ENCODE measurements at places on chromosomes 6 and 20.

DNA sequence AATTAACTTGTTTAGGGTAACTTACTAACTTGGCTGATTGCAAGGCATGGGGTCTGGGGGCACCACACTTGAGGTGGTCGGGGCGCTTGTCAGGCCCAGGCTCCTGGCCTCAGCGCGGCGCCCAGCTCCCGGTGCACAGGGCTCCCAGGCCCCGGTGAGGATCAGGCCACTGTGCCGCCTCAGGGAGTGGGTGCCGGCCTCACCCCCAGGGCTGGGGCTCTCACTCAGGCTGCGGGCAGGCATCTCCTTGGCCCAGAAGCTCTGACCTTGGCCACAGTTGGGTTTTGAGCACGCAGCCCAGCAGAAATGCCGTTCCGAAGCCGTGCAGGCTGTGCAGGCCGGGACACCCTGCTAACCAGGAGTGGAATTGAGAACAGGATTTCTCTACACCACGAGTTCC is 37.8 kb upstream of the BHLHE23 start:
- DNase-seq, result no peak

- DNase-seq, result peak; percentile 26
These were observed 862 bp upstream of the SOBP start for GRCh38 chr6:107488875-107489635.

DNA sequence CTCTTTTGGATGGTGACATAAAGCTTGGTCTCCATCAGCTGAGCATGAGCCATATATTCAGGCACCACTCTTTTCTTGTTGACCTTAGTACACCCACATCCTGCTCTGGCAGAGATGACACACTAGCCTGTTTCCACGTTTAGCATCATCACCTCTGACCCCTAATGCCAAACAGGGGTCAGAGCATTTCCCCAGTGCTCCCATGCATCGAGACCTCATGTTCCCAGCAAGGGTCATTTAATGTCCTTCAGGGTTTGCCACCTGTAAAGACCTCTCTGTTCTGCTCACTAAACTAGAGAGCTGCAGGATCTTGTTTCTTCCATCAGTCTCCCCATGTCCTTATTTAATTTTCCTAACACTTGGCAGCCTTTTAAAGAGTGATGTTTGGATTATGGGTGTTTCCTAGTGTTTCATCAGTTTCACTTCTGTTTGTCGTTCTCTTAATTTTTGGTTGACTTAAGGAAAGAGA is 97.5 kb downstream of the AIG1 start:
- DNase-seq, result no peak

GRCh38 chr6:161076181-161076677 is 84.7 kb downstream of the MAP3K4 start:
- DNase-seq, result no peak

GRCh38 chr6:119308048-119308570 is 41.5 kb downstream of the MAN1A1 start:
- DNase-seq, result no peak

- no peak for DNase-seq
These were observed 45.0 kb downstream of the KIAA1755 start for GRCh38 chr20:38215194-38216182.

DNA sequence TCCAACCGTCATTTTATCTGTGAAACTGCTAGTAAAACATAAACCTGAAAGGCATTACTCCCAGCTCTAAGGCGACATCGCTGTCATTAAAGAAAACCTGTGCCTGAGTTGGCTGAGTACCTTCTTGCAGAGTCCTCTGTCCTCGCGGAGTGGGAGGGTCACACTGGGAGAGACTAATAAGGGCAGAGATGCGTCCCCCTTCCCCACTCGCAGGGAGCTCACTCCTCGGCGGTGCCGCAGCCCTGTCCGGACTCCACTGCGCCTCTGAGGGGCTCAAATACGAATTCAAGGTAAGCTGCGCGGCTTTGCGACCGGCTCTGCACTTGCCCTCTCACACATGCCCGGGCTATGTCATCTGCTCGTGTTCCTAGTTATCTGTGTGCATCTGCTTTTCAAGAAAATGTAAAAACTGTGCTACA is at the start of gene COL19A1:
Gene COL19A1, plus strand, starts transcription at position 206 of the 419 bp plus-strand sequence. CDS start 13,012 bp downstream, outside the sequence.
- DNase-seq, result peak; percentile 29

GRCh38 chr6:8335381-8335780 is 100.0 kb downstream of the SLC35B3 start:
- DNase-seq, result no peak

GRCh38 chr20:16350465-16350864 is 222.8 kb downstream of the KIF16B start:
- no peak for DNase-seq

DNA sequence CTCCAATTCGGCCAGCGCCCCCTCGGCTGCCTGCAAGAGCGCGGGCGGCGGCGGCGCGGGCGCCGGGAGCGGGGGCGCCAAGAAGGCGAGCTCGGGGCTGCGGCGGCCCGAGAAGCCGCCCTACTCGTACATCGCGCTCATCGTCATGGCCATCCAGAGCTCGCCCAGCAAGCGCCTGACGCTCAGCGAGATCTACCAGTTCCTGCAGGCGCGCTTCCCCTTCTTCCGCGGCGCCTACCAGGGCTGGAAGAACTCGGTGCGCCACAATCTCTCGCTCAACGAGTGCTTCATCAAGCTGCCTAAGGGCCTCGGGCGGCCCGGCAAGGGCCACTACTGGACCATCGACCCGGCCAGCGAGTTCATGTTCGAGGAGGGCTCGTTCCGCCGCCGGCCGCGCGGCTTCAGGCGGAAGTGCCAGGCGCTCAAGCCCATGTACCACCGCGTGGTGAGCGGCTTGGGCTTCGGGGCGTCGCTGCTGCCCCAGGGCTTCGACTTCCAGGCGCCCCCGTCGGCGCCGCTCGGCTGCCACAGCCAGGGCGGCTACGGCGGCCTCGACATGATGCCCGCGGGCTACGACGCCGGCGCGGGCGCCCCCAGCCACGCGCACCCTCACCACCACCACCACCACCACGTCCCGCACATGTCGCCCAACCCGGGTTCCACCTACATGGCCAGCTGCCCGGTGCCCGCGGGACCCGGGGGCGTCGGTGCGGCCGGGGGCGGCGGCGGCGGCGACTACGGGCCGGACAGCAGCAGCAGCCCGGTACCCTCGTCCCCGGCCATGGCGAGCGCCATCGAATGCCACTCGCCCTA is 963 bp downstream of the FOXF2 start:
- no peak for DNase-seq

- DNase-seq, result no peak
These were observed 19.6 kb upstream of the PI16 start for GRCh38 chr6:36934901-36935300.

- no peak for DNase-seq
These were observed 535.6 kb downstream of the QKI start for GRCh38 chr6:163950159-163950558.
